ENCODE measurements at places on chromosomes 7 and 10.

DNA sequence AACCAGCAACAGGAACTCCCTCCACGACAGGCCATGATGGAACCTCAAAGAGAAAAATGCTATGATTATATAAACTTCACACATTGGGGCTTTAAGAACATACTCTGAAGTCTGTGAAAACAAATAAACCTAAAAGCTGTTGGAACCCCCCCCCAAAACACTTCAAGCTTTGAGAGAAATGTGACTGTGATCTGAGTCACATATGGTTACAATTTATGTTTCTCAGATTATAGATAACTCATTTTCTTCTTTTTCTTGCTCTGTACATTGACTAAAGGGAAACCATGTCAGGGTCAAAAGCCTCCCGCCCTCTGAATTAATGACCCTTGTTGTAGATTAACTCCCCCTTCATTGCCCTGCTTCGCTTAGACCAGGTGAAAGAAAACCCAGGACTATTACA is 15.8 kb downstream of the VOPP1 start:
- DNase-seq = no peak

DNA sequence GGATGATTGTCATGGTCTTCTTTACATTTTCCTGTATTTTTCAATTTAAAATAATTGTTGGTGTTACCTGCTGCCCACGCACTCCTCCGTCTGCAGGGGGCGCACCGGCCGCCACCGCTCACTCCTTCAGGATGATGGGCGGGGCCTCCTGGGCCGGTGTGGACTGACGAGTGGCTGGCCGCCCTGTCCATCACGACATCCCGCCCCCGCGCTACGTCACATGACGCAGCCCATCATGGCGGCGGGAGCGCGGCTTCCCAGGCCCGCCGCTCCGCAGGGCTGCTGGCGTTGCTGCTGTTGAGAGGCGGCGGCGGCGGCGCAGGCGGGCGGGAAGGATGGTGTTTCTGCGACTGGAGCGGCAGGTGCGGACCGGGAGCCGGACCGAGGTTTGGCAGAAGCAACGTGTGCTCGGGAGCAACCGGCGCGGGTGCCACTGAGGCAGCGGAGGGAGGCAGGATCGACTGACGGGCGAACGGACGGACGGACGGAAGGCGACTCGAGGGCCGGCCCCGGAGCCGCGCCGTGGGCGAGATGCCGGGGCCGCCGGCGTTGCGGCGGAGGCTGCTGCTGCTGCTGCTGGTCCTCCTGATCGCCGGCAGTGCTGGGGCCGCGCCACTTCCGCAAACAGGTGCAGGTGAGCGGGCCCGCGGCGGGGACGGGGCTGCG is at the start of gene LMTK2:
Gene LMTK2, plus strand, starts transcription at position 216 of the 666 bp plus-strand sequence. Its CDS starts 316 bp downstream, at position 532.
- peak; percentile 97 for DNase-seq

- no peak for DNase-seq
Observed at GRCh38 chr10:126702181-126702580, 31.7 kb upstream of the C10orf90 start.

DNA sequence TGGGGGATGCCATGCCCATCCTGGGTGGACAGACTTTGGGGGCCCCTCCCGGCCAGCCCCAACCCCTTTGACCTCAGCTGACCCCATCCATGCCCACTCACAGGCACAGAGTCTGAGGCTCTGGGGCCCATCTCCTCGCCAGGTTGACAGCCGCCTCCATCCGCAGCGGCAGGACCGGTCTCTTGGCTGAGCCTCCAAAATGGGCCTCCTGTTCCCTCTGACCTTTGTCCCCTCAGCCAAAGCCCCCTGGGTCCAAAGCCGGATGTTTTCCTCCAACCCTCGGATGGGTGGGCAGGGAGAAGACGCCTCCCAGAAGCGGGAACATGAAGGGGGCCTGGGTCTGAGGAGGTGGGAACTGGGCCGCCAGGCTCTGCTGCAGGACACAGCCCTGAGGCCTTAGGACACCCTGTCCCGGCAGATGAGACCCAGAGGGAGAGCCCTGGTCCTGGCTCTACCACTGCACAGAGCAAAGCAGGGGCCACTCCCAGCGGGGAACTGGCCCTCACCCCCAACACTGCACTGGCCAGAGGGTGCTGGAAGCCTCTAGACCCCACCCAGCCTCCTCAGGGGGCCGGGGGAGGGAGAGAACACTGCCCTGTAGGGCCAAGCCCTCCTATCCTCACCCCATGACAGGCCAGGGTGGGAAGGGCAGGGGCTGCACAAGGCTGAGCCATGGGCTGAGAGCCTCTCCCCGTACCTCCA is 12.6 kb downstream of the PDGFA start:
- no peak for DNase-seq

GRCh38 chr10:56370217-56371113 is 9.4 kb upstream of the ZWINT start:
- no peak for DNase-seq

Data from tibial nerve (tissue), 4 donors.